Activated T-helper 1 cell treated with anti-CD3 and anti-CD28 coated beads, Interleukin-2, amount 50 U/mL, for 16 hours (primary cell): ENCODE measurements at places on chromosomes 1 and 21.
A peak's percentile ranks its signal among the peaks of the same experiment; 100 is the strongest.

DNA sequence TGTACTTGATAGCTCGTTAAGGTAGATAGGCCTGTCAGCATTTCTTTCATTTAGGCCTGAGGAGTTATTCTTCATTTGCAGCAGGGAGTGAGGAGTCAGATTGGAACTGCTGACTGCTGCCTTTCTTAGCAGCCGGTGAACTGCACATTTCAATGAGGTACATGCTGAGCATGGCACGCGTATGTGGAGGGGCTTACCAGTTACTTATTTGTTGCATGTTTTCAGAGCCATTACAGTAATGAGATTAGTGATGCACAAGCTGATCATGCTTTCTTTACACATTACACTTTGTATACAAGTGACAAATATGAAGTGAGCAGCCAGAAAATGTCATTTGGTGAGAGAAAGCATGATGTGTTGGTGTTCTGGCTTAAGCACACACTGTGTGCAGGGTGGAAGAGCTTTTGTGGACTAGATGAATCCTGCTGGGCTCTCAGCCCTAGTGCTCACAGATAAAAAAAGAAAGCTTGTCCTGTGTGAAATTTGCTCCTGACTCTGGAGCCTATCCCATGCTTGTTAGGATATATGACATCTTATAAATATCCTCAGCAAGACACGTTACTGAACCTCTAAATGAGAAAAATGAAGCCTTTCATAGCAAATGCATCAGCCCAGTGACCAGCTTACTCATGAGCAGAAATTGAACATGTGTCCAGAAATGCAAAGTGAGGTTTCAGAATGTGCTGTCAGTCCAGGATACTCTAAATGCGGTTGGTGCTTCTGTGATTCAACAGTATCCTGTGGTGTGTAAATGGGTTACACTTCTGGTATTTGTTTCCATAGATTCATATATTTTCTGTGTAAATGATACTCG lies 574.7 kb upstream of the ADGRL2 start:
- DNase-seq = no peak

DNA sequence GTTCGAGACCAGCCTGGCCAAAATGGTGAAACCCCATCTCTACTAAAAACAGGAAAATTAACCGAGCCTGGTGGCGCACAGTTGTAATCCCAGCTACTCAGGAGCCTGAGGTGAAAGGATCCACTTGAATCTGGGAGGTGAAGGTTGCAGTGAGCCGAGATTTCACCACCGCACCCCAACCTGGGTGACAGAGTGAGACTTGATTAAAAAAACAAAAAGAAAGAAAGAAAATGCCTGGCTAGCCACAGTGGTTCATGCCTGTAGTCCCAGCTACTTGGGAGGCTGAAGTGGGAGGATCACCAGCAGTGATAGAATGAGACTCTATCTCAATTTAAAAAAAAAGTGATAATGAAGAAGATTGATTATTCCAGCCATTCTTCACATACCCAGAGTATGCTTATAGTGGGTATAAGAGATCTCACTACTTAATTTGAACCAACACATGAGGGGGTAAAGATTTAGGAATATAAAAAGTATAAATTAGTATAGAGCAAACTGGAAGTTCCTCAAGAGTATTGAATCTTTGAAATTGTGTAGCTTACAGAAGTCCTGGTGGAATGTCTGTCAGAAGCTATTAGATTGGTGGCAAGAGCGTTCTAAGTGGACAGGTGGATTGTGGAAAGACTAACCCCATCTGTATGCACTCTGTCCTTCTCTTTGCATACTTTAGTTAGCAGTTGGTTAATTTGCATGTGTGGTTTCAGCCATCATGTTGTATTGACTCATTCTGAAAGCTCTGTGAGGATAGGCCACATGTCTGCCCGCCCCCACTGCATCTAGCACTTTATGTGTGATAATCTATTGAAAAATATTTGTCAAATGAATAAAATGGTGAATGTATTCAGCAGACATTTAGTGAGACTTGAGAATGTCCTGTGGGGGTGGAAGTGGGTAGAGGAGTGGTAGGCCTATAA lies 25.0 kb downstream of the RLF start:
- DNase-seq = peak; percentile 14

DNA sequence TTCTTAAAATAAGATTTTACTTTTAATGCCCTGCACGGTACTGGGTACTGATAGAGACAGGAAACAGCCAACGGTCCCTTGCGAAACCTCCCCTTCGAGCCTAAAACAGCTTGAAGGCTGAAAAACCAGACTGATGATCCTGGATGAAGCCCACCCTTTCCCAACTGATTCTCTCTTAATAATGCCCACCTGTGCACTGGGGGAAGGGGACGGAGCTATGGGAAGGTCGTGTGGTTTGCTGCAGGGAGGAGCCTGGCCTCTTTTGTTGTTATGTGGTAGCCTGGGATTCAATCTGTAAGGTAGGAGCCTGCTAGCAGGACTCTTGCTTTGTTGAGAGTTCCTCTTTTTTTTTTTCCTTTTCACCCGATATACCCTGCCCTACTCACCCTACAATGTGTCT lies 25.6 kb downstream of the SAMSN1 start:
- DNase-seq = no peak

GRCh38 chr21:45524756-45525152 lies 17.5 kb downstream of the SLC19A1 start:
- no peak for DNase-seq

GRCh38 chr1:169019419-169020058 lies 87.0 kb upstream of the ATP1B1 start:
- DNase-seq = no peak

DNA sequence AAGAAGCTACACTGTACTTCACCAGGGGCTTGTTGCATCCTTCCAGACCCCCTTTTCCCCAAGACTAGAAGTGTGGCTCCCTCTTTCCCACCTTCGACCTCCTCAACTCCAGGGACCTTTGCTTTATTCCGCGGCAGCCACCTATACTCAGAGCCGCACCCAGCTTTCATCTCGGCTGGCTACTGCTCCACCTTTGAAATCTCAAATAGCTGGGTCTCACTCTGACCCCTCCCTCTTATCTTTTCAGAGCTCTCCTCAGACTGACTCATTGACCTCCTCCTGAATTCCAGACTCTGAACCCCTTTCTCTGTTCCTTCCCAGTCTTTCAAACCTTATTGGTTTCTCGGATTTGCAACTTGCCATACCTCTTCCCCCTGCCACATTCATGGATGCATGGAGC lies 144.7 kb upstream of the JUN start:
- DNase-seq = no peak

DNA sequence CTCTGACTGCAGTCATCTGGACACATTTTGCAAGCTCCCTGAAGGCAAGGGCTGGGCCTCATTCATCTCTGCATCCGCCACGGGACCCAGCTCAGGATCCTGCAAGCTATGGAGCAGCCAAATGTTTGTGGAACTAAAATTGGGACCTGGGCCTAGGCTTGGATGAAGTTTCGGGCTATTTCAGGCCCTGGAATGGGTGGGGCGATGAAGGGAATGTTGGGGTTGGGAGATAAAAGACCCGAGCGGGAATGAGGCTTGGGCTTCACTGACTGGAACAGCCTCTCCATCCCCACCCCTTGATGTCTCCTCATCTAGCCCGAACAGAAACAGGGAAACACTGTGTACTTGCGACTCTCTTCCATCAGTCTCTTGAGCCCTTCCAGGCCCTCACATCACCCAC lies 7.3 kb upstream of the AHCYL1 start:
- no peak for DNase-seq

DNA sequence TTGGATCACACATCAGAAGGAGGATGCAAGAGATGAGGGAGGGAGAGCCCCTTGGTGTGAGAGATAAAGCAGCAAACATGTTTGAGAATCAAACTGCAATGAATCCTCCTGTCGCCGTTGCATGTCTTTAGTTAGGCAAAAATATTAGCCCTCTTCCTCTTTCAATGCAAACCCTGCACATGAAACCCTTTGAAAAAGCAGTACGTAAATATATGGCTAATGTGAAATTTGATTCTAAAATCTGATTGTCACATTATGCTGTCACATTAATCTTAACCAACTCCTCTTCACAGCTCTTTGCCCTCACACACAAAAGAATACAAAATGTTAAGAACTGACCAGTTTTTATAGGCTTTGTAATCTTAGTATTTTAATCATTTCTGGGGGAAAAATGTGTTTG lies 63.4 kb downstream of the WDR64 start:
- DNase-seq = no peak

- DNase-seq = no peak
These were observed 544 bp downstream of the PPM1J start for GRCh38 chr1:112714313-112715263.

- DNase-seq = no peak
These were observed 12.3 kb downstream of the TAL1 start for GRCh38 chr1:47219590-47220220.

DNA sequence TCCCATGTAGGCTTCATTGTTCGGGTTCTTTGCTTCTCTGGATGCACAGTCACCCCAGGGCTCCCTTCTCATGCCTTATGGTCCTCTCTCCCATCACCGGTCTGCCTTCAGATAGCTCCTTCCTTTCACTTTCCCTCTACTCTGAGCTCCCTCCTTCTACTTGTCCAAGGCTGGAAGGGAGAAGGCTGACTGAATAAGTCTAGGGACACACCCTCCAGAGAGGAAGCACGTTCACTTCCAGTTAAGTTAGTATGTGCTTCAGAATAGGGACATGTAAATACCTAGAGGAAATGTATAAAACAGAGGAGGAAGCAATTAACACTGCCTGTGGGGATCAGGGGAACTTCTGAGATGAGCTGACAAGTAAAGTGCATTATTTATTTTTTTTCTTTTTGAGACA lies 23.5 kb downstream of the CXADR start:
- no peak for DNase-seq

DNA sequence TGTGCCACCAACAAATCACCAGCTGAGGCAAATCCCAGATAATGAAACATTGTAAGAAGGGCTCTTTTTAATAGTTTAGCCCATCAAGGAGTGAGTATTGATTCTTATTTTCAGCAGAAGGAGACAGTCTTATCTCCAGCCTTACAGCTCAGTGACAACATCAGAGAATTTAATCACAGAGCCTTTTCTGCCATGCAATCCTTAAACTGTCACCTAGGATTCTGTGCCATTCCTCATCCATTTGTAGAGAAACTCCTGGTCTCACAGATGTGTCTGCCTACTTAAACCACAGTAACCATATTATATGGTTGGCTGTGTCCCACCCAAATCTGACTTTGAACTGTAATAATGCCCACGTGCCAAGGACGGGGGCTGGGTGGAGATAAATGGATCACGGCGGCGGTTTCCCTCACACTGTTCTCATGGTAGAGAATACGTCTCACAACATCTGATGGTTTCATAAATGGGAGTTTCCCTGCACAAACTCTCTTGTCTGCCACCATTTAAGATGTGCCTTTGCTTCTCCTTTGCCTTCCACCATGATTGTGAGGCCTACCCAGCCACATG lies 217.7 kb downstream of the RERE start:
- DNase-seq = no peak

- no peak for DNase-seq
These were observed 75.2 kb upstream of the NGF start for GRCh38 chr1:115413208-115413607.

DNA sequence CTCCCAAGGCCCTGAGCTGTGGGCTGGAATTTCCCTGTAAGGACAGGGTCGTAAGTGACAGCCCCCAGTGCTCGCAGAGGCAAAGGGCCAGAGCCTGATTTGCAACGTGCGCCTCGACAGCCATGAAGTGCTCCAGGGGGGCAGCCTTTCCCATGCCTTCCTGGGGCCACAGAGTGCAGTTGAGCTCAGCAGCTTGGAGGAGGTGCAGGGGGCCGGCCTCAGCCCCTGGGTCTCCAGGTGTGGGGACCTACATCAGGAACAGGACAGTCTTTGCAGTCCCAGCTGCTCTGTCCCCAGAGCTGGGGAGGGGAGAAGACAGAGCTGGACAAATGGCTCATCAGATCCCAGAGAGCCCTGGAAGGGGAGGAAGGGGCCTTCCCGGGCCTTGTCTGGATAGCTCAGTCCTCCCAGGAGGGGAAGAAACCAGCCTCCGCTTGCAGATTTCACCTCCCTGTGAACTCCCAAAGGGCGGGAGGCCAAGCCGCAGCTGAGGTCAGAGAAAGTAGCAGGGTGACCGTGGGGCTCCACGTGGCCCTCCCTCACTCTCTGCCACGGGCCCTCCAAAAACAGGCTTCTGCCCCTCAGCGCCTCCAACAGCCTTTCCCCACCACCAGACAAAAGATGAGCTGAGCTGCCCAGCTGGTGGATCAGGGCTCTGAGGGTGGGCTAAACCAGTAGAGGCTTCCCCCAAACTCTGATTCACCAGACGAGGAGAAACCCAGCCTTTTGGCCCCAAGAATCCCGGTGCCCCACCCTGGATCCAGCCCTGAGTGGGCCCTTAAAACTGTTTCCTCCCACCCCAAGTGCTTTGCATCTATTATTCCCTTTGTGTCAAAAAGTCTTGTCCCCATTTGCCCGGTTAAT lies 76.5 kb downstream of the DHRS3 start:
- no peak for DNase-seq

- DNase-seq = no peak
These were observed 20.2 kb upstream of the COL6A2 start for GRCh38 chr21:46077674-46078101.

DNA sequence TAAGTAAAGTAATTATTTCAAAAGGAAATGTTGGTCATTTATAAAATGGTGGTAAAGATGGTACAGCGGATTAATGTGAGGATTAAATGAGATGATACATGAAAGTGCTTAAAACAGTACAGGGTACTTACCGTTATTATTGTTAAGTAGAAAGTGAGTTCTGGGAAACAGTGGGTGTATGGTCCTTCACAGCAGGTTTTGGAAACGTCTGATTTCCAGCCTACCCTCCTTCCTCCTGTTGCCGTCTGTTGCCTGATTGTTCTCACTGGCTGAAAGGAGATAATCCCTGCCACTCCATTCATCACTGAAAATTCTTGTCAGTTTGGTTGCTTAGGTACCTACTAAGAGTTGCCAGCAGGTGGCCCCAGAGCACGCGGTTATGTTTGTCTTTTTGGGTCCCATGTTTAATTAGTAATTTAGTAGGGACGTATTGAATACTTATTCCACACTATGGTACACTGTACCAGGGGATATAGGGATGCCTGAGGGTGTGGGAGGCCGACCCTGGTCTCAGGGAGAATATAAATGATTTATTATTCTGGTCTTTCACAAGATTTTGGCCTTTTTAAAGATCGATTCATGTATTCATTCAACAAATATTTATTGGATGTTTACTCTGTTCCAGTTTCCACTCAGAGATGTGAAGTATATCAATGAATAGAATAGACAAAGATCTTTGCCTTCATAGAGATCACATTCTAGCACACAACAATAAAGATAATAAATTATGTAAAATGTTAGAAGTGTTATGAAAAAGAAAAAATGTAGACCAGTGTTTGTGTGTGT lies 30.8 kb upstream of the RPTN start:
- peak; percentile 43 for DNase-seq

DNA sequence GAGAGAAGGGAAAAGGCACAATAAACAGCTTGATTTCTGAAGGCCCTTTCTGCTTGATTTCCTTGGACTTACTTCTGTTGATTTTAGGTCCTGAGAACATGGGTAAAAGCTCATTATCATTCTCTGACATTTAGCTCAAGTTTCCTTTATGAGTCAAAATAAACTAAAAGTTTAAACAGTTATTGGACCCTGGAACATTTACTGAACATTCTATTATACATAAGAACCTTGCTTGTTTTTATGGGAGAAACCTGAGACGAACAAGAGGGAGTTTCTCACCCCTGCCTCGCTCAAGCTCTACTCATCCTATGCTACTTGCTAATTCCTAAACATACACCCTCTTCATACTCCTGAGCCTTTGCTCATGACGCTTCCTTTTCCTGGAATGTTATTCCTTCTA lies 538.3 kb upstream of the PKN2 start:
- no peak for DNase-seq

GRCh38 chr1:163401211-163401610 lies 79.5 kb downstream of the NUF2 start:
- no peak for DNase-seq

- no peak for DNase-seq
These were observed 17.5 kb downstream of the PIGP start for GRCh38 chr21:37055271-37055855.

- no peak for DNase-seq
These were observed 118.2 kb downstream of the PCBP3 start for GRCh38 chr21:45761704-45762103.
